Large intestine (tissue), 12 donors: ENCODE measurements at places on chromosomes 2 and 18. TPM values are rescaled to one million over a fixed set of nuclear protein-coding genes. Genes with fewer than 3 reads are reported as not detected.

The NEB gene
- 18.5 TPM for polyA plus RNA-seq

The PDE1A gene
- polyA plus RNA-seq = 16.1 TPM

The ARHGEF33 gene
- polyA plus RNA-seq = 0.87 TPM

The SCN3A gene
- polyA plus RNA-seq = 5.5 TPM

GRCh38 chr2:222756951-222757650 is 85.6 kb downstream of the MOGAT1 start:
- H3K4me3 ChIP-seq = no peak overlapping the region
- no peak for DNase-seq
- H3K36me3 ChIP-seq = no peaks in the 10 kb centered on the region
- peaks cover 11% of the 10 kb centered on the region for H3K4me1 ChIP-seq
- no peaks in the 10 kb centered on the region for H3K27me3 ChIP-seq
- no peak overlapping the region for H3K27ac ChIP-seq

- DNase-seq = no peak
- no peaks in the 10 kb centered on the region for H3K4me1 ChIP-seq
- H3K4me3 ChIP-seq = no peak overlapping the region
- peaks cover 5% of the 10 kb centered on the region for H3K36me3 ChIP-seq
- H3K27me3 ChIP-seq = no peaks in the 10 kb centered on the region
- no peak overlapping the region for H3K27ac ChIP-seq
Observed at GRCh38 chr2:232200195-232200594, 178.4 kb upstream of the ALPP start.

- H3K27me3 ChIP-seq = no peaks in the 10 kb centered on the region
- H3K36me3 ChIP-seq = peaks cover 2% of the 10 kb centered on the region
- H3K27ac ChIP-seq = no peak overlapping the region
- no peak for DNase-seq
Observed at GRCh38 chr2:134262684-134263083, 8.8 kb downstream of the MGAT5 start.

GRCh38 chr2:239407112-239407511 is 6.3 kb upstream of the HDAC4 start:
- peaks cover 5% of the 10 kb centered on the region for H3K27me3 ChIP-seq
- H3K36me3 ChIP-seq = no peaks in the 10 kb centered on the region
- no peaks in the 10 kb centered on the region for H3K4me1 ChIP-seq

DNA sequence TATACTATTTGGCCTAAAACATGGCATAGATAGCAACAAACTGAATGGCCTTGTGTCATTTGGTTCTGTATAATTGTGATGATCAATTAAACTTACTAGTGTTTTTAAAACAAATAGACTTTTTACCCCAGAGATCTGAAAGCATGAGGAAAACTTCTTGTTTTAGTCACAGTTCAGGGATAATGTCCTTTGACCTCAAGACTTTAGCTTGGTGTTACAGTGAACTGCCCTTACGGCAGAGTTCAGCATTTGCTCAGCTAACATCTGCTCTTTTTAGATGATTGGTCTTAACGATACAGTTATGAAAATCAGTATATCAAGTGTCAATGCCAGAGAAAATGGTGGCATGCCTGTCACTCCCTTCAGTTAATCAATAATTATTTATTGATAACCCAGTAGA is 429.2 kb downstream of the PARD3B start:
- DNase-seq = no peak
- H3K27ac ChIP-seq = no peak overlapping the region
- H3K4me1 ChIP-seq = no peaks in the 10 kb centered on the region
- no peaks in the 10 kb centered on the region for H3K36me3 ChIP-seq
- H3K27me3 ChIP-seq = no peaks in the 10 kb centered on the region

GRCh38 chr2:67515538-67515937 is 118.4 kb downstream of the ETAA1 start:
- no peaks in the 10 kb centered on the region for H3K4me1 ChIP-seq
- no peak overlapping the region for H3K27ac ChIP-seq
- DNase-seq = no peak
- H3K27me3 ChIP-seq = no peaks in the 10 kb centered on the region
- no peak overlapping the region for H3K4me3 ChIP-seq

GRCh38 chr18:37544217-37544616 is 21.4 kb downstream of the CELF4 start:
- DNase-seq = no peak
- H3K27me3 ChIP-seq = peaks cover 10% of the 10 kb centered on the region
- H3K36me3 ChIP-seq = no peaks in the 10 kb centered on the region
- H3K4me1 ChIP-seq = no peaks in the 10 kb centered on the region
- no peak overlapping the region for H3K27ac ChIP-seq

- H3K36me3 ChIP-seq = no peaks in the 10 kb centered on the region
- H3K27ac ChIP-seq = no peak overlapping the region
- DNase-seq = no peak
- no peaks in the 10 kb centered on the region for H3K27me3 ChIP-seq
- no peak overlapping the region for H3K4me3 ChIP-seq
- no peaks in the 10 kb centered on the region for H3K4me1 ChIP-seq
Observed at GRCh38 chr18:61770279-61770678, 122.5 kb downstream of the RNF152 start.

GRCh38 chr18:51082571-51083267 is 52.7 kb downstream of the SMAD4 start:
- no peak overlapping the region for H3K27ac ChIP-seq
- peaks cover 46% of the 10 kb centered on the region for H3K36me3 ChIP-seq
- no peak overlapping the region for H3K4me3 ChIP-seq
- DNase-seq = no peak

- no peak for DNase-seq
- H3K27ac ChIP-seq = no peak overlapping the region
- H3K27me3 ChIP-seq = no peaks in the 10 kb centered on the region
- H3K4me1 ChIP-seq = no peaks in the 10 kb centered on the region
- H3K4me3 ChIP-seq = no peak overlapping the region
Observed at GRCh38 chr2:77228391-77228790, 293.8 kb downstream of the LRRTM4 start.
